T-helper 17 cell (primary cell): ENCODE measurements at places on chromosomes 11 and 22.

- no peak for DNase-seq
These were observed 19.4 kb upstream of the CABP7 start for GRCh38 chr22:29700206-29700899.

DNA sequence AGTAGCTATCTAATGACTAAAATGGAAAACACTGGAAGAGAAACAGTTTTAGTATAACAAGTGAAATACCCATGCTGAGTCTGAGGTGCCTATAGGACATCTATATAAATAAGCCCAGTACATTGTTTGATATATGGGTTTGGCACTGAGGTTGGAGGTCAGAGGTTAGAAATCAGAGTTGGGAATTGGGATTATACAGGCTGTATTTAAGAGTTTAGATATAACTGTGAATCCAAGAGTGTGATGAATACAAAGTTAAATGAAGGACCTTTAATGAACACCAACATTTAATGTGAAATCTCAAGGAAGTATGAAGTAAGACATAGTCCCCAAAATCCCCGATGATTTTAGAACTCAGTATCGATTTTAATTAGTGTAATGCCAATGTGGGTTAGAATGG lies 3.1 kb upstream of the HBD start:
- no peak for DNase-seq

- DNase-seq: no peak
These were observed 9.4 kb downstream of the OR5B21 start for GRCh38 chr11:58498464-58498863.

DNA sequence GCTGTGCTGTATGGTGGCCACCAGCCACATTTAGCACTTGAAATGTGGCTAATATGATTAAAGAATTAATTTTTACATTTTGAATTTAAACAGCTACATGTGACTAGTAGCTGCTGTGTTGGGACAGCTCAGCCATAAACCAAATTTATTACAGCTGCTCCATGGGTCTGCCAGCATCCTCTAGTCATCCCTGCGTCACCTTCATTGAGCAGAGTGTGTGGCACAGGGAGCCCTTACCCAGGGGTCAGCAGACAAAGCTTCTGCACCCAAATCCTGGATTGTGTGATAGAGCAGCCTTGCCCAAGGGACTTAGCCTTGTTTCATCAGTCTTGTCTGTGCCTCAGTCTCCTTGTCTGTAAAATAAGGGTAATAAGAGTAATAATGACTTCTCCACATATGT lies 19.4 kb upstream of the ACCSL start:
- no peak for DNase-seq

DNA sequence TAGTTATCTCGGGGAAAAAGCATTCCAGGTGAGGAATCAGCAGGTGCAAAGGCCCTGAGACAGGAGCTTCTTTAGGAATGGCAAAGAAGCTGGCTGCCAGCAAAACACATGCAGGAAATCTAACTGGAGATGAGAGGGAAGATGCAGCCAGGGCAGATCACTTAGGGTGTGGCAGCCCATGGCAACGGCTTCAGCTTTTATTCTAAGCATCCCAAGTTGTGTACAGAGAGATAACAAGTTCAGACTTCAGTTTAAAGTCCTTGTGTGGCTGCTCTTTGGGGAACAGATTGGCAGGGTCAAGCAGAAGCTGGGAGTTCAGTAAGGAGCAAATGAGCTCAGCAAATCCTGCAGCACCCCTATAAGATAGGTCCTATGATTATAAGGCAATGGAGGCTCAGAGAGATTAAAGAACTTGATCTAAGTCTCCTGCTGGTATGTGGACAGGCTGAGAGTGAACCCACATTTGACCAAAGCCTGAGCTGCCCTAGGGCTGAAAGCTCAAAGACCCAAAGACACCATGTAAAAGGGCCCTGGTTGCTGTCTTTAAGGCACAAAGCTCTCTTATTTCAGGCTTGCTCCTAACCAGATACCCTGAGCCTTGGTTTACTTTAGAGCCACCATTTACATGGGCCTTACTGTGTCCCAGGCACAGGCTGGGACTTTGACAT lies 466.8 kb downstream of the SOX6 start:
- DNase-seq: no peak

GRCh38 chr11:118913411-118914125 lies 12.2 kb downstream of the BCL9L start:
- no peak for DNase-seq

- DNase-seq: no peak
These were observed 84.4 kb upstream of the TRPC6 start for GRCh38 chr11:101668236-101668635.

DNA sequence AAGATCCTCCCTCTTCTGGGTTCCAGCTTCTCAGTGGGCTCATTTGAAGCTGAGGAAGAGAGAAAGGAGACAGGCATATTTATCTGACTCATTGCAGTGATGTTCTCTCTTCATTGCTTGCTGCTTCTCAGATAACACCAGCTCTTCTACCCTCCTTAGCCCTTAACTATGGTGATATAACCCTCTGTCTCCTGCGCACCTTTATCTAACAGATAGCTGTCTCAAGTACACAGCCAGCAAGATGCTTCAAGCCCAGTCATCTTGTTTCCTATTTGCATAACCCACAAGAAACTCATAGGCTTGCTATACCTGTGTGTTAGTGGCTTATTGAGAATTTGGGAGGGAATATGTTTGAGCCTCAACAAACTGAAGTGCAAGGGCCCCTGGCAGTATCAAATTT lies 12.6 kb downstream of the PRSS23 start:
- no peak for DNase-seq

DNA sequence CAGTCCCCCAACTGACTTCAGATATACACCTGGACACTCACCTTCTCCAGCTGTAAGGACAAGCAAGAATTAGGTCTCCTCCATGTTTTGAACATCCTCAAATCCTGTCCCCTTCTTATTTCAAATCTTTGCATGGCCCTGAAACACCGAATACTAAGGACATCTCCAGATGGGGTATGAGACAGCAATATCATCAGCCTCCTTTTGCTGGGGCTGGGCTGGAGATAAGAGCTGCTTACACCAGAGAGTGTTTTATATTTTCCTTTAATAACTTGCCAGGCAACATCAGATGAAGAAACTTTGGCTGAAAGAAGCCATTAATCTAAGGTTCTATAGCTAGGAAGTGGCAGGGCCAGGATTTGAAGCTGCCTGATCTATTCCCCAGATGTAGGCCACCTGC lies 21.6 kb downstream of the TUG1 start:
- no peak for DNase-seq

GRCh38 chr11:118251858-118252652 lies at the start of gene MPZL3:
Gene MPZL3, minus strand, starts transcription at chr11:118252365. Its CDS starts 71 bp downstream, at chr11:118252294.
- DNase-seq: peak; percentile 55

DNA sequence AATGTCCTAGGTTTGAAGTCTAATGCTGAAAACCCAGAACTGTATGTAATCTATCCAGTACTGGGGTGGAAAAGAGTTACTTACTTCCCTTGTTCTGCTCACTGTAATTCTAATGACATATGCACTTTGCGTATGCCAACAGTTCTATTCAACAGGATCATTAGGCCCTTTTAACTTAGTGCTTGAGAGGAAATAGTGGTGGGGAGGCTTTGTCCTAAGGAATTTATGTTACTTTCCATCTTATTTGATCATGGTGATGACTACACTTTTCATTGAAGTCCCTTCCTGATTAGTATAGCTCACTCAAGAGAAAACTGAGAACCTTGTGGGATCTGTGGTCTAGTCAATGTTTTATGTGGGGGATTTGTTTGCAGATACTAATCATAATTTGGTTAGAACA lies 348.2 kb downstream of the GUCY1A2 start:
- DNase-seq: no peak

GRCh38 chr11:130055617-130056016 lies 14.1 kb upstream of the APLP2 start:
- no peak for DNase-seq

GRCh38 chr11:7376386-7376785 lies 108.9 kb upstream of the OLFML1 start:
- no peak for DNase-seq

DNA sequence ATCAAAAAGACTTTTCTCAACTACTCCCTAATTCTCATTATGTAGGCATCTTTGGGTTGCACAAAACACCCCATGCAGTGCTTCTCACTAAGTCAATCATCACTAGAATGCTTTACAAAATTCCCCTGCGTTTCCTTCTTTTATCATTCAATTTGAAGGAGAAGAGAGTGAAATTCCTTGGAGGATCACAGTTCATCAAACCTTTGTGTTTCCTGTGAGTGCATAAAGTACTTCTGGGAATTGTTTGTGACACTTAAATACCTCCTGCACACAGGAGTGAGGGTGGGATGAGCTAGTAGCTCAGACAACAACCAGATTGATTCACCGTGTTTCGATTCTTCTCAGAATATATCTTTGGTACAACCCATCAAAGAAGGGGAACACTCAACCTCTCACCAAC lies 3.7 kb upstream of the OR5AR1 start:
- no peak for DNase-seq

- DNase-seq: no peak
These were observed 8.4 kb downstream of the CYTH4 start for GRCh38 chr22:37290737-37291136.
